ENCODE measurements at places on chromosomes 12 and 14.

DNA sequence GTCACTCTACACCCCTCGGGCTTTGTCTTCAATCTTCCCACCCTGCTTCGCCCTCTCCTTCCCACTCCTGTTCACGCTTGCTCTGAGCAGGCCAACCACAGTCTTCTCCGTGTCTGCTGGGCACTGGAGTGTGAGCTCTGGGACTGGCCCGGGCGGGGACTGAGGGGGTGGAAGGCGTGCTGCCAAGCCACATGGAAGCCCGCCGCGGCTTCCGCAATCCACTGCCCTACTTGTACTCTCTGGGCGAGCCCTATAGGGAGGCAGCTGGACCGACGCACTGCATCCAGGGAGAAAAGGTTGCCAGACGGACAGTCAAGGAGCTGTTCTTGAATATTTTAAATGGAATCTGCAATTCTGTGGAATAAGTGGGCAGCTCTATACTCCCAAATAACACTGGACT, 24.8 kb downstream of the GOLGA3 start:
- DNase-seq, result no peak

- peak; percentile 69 for DNase-seq
Measured at GRCh38 chr14:100147181-100147631, 12.2 kb downstream of the DEGS2 start.

DNA sequence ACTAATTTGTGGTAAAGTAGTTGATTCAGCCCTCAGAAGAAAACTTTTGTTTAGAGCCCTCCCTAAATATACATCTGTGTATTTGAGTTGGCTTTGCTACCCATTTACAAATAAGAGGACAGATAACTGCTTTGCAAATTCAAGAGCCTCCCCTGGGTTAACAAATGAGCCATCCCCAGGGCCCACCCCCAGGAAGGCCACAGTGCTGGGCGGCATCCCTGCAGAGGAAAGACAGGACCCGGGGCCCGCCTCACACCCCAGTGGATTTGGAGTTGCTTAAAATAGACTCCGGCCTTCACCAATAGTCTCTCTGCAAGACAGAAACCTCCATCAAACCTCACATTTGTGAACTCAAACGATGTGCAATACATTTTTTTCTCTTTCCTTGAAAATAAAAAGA, 2.7 kb downstream of the FZD10 start:
- DNase-seq, result no peak

GRCh38 chr14:104219731-104220214, 81.4 kb downstream of the KIF26A start:
- DNase-seq, result no peak

- DNase-seq, result no peak
Measured at GRCh38 chr14:25520821-25521220, 470.9 kb upstream of the STXBP6 start.

- no peak for DNase-seq
Measured at GRCh38 chr12:122265476-122265875, 818 bp downstream of the VPS33A start.

DNA sequence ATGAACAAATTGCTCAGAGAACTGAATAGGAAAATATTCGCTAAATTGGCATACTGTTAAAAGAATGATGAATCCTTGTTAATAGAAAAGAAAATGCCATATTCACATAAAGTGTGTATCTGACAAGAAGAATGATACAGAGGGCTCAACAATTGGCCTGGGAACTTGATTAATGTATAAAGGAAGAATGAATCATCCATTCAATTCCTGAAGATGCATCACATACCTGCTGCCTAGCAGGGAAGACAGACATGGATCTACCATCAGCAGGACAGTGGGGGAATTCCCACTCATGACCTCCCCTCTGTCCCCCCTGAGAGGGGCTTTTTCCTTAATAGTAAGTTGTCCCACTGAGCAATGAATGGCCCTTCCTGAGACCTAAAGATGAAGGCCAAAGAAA, 13.5 kb downstream of the PTPN21 start:
- no peak for DNase-seq

DNA sequence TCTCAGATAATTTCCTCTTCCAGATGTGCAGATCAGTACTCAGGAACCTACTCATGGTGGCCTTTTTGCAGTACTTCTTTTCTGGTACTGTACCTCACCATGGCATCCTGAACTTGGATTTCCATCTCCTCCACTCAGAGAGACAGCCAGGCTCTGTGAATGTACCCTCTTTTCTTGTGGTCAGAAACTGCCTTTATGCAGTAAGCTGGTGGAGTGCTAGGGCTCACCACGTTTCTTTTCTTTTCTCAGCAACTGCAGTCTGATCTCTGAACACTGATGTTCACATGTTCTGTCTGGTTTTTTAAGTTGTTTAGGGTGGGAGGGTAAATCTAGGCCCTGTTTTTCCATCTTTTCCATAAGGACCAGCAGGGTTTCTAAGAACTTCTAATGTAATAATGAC, 99.8 kb upstream of the NRXN3 start:
- no peak for DNase-seq

DNA sequence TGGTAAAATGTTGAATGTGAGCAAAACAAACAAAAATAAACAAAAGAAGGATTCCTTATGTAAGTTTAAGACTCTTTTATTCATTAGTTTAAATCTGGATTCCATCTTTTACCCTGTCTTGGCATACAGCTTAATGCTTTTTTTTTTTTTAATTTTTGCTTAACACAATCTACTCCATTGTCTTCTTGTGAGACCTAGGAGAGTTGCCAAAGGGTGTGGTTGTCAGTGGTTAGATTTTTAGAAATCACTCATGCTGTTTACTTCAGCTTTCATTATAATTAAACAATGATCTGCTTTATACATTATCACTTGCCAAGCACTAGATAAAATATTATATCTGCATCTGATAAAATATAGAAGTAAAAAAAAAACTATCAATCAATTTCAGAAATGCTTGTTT, 77.7 kb upstream of the KITLG start:
- no peak for DNase-seq

DNA sequence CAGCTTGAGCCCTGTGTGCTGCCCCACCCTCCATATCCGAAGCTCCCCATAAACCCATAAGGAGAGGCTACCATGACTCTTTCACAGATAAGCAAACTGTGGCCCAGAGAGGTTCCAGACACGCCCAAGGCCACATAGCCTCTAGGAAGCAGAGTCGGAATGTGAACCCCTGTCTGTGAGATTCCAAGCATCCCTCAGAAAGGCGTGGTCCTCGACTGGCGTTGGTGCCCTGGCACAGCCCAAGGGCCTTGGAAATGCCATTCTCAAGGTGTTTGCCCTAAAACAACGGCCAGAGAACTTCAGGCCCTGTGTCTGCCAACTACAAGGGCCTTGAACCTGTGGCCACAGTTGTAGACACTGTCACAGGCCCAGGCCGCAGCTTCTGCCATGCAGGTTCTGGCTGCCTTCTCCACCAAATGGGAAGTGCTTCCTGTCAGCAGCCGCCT, 8.5 kb upstream of the DIO3 start:
- DNase-seq, result no peak

DNA sequence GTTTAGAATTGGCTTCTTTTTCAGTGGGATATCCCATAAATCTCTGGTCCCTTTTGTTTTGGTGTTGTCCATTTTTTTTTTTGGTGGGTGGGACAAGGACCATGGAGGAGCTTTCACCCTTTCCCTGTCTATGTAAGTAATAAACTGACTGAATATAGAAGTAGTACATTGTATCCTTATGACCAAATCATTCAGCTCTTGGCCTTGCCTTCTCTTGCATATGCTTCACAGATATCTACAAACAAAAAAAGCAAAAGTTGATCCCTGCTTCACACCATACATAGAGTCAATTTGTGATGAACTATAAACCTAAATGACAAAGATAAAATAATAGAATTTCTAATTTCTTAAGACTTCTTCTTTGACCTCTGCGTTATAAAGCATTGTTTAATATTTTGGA, 59.8 kb downstream of the SIX1 start:
- no peak for DNase-seq

GRCh38 chr14:73634011-73634833, 10.6 kb upstream of the DNAL1 start:
- DNase-seq, result no peak

DNA sequence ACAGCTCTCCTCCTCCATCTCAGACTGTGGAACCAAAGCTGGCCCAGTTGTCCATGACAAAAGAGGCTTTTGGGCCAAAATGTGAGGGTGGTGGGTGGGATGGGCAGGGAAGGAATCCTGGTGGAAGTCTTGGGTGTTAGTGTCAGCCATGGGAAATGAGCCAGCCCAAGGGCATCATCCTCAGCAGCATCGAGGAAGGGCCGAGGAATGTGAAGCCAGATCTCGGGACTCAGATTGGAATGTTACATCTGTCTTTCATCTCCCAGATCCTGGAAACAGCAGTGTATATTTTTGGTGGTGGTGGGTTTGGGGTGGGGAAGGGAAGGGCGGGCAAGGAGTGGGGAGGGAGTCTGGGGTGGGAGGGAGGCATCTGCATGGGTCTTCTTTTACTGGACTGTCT, 11.8 kb upstream of the TAMALIN start:
- DNase-seq, result no peak

- DNase-seq, result no peak
Measured at GRCh38 chr12:25996677-25997076, 38.2 kb downstream of the RASSF8 start.

GRCh38 chr12:131274061-131274460, 320.4 kb downstream of the ADGRD1 start:
- DNase-seq, result no peak

DNA sequence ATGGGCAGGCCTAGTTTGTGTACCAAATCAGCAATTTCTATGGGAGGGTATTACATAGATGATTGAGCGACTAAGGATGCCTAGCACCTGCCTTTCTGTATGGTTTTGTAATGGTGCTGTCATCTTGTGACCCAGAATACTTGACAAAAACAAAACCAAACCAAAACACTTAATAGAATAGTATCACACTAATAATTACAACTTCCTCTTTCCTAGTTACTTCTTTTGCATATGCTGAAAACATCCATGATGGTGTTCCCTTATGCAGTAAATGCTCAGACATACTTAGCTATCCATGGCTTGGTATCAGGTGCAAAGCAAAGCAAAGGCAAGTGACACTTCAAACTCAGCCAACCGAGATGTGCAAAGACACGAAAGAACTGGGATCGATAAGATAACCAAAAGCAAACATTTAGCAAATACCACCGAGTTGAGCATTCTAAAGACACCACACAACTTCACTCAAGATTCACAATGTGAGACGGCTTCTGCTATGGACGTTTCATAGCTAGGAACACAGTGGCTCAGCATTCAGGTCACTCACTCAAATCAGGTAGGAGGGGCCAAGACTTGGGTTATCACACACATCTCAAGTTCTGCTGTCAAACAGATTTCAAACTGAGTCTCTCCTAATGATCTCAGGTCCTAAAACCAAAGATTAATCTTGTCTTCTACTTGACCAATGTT, 24.3 kb downstream of the PPP1CC start:
- no peak for DNase-seq

GRCh38 chr12:46557539-46558373, 185.2 kb upstream of the SLC38A2 start:
- no peak for DNase-seq

- DNase-seq, result no peak
Measured at GRCh38 chr12:55696796-55697462, 10.8 kb downstream of the ITGA7 start.

- no peak for DNase-seq
Measured at GRCh38 chr12:118187751-118188435, 52.0 kb downstream of the PEBP1 start.

DNA sequence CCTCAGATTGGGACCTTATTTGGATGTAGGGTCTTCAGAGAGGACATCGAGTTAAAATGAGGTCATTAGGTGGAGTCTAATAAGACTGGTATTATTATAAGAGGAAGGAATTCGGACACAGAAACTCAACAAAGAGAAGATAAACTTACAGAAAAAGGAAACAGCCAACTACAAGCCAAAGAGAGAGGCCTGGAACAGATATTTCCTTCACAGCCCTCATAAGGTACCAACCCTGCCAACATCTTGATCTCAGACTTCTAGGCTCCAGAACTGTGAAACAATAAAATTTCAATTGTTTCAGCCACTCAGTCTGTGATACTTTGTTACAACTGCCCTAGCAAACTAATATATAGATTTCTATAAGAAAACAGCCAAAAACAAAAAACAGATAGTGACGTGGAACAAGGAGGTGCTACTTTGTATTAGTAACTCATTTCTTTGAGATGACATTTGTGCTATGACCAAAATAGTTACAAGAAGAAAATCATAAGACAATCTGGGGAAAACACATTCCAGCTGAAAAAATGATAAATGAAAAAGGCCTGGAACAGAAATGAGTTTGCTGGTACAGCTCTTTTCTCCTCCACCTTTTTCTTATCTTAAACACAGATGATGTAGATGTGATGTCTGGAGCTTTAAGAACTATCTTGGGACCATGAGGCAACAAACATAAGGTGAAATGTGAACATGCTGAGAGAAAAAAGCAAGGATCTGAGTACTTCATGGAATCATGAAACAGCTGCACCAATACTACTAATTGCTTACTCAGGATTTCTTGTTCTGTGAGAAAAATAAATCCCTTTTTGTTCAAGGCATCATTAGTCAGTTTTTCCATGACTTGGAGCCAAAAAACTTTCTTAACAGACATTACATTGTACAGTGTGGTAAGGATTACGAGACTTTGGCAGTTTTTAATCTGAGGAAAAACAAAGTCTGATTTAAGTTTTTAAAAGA, 243.2 kb downstream of the ANO6 start:
- no peak for DNase-seq

DNA sequence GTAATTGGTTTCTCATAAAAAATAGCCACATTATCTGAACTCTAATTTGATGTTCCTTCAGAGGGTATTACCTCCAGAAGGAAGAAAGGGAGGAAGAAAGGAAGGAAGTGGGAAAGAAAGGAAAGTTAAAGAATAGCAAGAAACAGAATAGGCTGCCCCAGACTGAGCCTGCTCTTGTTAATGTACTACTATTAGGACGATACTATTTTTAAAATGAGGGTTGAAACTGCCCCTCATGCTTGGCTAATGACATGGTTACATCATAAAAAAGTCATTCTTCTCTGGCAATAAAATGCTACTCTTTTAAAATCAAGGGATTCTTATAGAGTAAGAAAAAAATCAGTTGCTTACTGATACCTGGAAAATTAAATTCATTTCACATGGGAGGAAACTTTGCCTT, 253.0 kb downstream of the KTN1 start:
- no peak for DNase-seq

- no peak for DNase-seq
Measured at GRCh38 chr12:70809887-70810286, 110.7 kb downstream of the PTPRR start.

DNA sequence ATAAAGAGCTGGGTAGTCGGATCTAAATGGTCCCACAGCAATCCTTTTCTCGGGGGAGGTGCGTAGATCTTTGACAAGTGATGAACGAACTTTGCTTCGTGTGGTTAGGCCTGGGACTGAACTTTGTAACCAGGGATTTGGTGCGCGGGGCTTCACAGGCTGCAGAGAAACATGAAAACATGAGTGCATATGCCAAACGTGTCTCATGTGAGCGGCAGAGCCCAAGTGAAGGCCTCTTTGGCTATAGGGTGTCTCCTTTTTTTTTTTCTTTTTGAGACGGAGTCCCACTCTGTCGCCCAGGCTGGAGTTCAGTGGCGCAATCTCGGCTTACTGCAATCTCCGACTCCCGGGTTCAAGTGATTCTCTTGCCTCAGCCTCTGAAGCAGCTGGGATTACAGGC, 12.0 kb upstream of the RIOX1 start:
- DNase-seq, result no peak

- no peak for DNase-seq
Measured at GRCh38 chr12:46147144-46147543, 121.7 kb downstream of the SLC38A1 start.
